ENCODE measurements at places on chromosomes 4 and X.
A peak's percentile ranks its signal among the peaks of the same experiment; 100 is the strongest.

DNA sequence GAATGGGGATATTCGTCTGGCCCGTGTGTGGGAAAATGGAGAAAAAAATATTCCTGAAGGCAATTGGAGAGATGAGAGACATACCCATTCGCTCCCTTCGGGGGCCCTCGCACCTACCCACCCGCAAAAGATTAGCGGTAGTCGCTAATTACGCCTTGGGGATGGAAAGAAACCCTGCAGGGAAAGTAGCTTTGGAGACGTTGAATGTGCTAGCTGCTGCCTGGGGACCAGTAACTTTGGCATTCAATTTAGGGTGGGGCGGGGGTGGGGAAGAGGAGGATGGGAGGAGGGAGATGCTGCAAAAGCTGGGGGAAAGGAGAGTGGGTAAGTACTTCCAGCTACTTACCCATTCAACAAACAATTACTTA, 407 bp upstream of the ZC4H2 start:
- DNase-seq, result no peak

DNA sequence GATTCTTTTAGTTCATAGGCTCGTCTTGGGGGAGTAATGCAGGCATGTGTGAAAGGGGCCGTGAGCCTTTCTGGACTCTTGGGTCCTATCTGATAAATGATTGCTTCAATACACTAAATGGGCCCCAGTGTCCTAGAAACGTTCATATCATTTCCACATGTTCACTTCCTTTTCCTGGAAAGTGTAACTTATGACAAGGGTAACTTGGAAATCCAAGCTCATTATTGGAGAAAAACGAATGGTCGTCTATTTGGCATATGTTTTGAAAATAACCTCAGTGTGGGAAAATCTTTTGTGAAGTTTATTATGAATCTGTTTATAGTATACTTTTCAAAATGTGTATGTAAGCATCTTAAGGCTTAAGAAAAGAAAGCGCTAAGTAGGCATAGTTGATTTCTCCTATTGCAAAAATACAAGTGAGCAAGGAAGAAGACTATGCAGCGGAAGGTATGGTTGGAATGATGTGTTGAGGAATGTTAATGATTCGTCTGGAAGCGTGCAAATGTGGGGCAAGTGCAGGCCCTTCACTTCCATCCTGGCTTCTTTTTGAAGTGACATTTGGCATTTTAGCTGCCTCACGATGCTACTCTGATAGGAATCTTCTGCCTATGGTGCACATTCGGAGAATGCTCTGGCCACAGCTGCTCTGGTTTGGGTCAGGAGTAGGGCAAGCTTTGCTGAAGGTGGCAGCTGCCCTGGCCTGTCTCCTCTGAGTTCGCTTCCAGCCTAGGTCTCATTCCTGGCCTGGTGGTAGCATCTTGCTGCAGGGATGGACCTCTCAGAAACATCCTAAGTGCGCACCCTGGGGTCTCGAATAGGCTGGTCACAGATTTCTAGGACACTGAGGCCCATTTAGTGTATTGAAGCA, 49.5 kb upstream of the STOX2 start:
- DNase-seq, result no peak

DNA sequence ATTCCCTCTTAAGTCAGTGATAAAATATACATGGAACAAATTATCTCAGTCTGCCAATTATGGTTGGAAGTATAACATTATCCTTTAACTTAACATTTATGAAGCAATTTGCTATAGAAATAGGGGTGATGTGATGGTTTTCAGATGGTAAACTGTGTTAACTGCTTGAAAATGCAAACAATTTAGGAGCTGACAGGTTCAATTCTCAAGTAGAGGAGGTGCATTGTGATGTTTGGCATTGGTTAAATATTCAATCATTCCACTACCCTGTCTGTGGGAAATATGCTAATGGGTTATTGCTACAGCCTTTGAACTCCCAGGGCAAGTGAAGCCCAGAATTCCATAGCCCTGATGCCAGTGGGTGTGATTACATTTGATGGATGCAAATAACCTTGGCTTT, 243.4 kb upstream of the GK2 start:
- DNase-seq, result peak; percentile 85

GRCh38 chr4:85737254-85737653, 262.3 kb downstream of the ARHGAP24 start:
- DNase-seq, result no peak

DNA sequence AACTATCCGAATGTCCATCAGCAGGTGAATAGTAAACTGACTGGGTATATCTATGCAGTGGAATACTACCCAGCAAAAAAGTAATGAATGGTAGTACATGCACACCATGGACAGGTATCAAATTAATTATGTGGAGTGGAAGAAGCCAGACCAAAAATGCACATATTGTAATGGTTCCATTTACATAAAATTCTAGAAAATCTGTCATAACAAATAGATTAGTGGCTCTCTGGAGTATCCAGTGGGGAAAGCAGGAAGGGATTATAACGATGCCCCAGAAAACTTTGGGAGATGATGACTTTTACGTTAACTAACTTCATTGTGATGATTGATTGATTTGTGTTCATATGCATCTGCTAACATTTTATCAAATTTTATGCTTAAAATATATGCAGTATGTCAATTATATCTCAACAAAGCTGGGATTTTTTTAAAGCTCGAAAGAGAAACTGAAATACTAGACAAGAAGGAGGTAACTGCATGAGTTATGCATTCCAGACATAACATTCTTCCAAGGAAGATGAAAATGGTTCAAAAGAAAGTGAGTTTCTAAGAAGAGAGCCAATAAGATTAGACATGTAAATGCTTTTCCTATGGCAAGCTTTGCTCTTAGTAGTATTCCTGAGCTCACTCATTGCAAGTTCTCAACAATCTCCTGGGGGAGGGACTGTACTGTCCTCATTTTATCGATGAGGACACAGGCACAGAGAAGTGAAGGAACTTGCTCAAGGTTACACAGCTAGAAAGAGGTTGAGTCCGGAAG, 58.6 kb upstream of the MSX1 start:
- no peak for DNase-seq

DNA sequence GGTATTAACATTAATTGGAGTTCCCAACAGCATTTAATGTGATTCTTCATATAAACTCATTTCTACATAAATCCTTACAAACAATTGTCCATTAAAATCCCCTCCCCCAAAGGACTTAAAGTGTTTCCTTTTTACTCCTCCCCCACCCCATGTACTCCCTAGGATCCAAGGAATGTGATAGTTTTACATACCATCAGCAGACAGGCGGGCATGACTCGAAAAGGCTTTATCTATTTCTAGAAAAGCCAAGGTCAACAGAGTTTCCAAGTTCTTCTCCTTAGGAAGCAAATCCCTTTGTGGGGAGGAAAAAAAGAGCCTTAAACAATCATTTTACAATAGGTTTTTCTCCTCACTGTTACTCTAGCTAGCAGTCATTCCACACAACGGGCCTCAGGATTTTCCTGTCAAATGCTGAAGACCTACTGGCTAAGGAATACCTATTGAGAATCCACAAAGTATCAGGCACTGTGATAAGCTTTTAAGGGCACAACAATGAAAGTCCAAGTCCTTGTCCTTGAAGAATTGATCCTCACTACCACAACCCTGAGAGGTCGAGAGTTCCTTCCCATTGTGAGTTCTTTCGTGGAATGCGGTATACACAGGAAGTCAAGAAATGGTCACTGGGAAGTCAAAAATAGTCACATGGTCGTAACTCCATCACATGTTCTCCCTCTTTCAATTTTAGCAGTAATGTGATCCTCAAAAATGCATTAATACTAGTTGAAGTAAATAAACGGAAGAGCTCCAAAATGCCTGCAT, 7.2 kb downstream of the PPM1K start:
- no peak for DNase-seq

DNA sequence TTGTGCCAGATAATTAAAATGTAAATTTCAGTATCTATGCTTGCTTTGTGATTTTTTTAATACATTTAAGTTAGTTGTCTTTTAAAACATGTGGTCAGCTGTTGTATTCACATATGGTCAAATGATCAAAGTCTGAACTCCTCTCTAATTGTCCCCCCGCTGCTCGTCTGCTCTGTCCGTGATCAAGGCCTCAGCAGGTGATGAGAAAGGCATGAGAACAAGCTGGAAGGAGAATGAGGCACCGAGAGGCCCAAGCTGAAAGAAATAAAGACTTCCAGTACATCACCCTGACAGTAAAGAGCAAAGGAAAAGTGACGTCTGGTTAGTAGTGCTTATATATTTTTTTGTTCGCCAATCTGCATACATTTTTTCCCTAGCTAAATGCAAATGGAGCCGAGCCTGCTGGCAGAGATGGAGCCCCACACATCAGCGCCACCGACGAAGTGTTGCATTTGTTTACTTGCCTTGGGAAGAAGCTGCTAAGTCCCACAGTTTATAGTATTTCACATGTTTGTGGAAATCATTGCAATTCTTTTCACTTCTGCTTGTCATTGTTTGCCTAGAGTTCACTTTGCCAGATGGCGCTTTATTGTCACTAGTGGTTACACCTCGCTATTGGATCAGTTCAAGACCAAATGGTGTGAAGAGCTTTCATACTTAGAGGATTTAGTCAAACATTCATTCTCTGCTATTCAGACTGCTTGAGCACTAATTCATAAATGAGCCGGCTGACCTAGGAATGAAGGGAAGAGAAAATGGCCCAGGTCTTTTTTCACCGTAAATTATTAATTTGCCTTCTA, 181.5 kb downstream of the ZIC3 start:
- no peak for DNase-seq

GRCh38 chr4:57194068-57194611, 84.0 kb upstream of the IGFBP7 start:
- DNase-seq, result peak; percentile 21

DNA sequence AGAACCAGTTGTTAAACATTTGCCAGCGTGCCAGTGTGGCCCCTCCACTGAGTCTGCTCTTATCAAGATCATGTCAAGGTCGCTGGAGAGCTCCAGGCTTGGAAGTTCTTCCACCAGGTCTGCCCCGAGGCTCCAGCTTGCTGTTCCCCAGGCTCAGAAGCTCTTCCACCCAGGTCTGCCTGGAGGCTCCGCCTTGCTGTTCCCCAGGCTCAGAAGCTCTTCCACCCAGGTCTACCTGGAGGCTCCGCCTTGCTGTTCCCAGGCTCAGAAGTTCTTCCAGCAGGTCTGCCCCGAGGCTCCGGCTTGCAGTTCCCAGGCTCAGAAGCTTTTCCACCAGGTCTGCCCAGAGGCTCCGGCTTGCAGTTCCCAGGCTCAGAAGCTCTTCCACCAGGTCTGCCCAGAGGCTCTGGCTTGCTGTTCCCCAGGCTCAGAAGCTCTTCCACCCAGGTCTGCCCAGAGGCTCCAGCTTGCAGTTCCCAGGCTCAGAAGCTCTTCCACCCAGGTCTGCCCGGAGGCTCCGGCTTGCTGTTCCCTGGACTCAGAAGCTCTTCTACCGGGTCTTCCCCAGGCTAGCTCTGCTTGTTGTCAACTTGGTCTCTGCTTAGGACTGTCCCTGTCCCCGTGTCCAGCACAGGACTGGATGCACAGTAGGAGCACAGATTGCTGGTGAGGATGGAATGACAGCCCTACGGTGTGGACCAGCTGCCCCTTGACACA, 54.4 kb downstream of the HMX1 start:
- DNase-seq, result no peak

GRCh38 chrX:110847334-110847733, 51.7 kb upstream of the CHRDL1 start:
- peak; percentile 59 for DNase-seq

GRCh38 chr4:39255266-39255665, 72.9 kb downstream of the WDR19 start:
- DNase-seq, result peak; percentile 74

GRCh38 chr4:6367371-6367851, 97.8 kb downstream of the WFS1 start:
- DNase-seq, result no peak

DNA sequence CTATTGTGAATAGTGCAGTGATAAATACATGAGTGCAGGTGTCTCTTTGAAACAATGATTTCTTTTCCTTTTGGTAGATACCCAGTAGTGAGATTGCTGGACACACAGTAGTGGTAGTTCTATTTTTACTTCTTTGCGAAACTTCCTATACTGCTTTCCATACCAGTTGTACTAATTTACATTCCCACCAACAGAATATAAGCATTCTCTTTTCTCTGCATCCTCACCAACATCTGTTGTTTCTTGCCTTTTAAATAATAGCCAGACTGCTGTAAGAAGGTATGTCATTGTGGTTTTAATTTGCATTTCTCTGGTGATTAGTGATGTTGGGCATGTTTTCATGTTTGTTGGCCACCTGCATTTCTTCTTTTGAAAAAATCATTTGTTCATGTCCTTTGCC, 105.9 kb downstream of the COL4A6 start:
- no peak for DNase-seq

GRCh38 chrX:17634542-17635207, 102.6 kb upstream of the SCML1 start:
- DNase-seq, result no peak

DNA sequence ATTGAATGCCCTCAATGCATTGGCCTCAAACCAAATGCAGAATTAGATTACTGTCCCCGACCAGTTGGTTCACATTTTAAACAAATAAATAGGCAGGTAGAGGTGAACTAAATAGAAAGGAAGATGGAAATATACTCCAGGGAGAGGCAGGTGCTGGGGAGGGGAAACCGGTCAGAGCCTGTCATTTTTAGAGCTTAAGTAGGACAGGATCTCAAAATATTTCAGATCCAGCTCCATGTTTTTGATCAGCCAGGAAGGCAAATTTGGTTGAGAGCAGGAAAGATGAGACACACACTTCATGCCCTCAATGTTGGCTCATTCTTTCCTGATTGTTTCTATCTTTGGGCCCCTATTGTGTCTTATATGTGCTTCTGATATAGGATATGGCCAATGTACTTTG, 206.7 kb downstream of the SHROOM3 start:
- no peak for DNase-seq

DNA sequence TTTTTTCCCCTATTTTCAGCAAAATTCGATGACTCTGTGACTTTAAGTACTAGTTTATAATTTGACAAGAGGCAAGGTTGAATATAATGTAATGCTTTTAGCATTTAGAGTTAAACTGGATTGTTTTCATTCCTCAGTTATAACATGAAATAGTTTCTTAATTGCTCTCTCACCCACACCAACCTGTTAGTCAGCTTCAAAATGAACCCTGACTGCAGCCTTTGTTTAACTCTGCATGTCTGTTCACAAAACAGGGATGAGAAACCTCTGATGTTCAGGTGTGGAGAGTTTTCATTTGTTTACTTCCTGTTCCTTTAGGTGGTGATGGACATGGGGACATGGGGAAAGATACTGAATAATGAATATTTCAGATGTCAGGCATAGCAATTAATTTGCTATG, 49.9 kb upstream of the MND1 start:
- DNase-seq, result peak; percentile 73

DNA sequence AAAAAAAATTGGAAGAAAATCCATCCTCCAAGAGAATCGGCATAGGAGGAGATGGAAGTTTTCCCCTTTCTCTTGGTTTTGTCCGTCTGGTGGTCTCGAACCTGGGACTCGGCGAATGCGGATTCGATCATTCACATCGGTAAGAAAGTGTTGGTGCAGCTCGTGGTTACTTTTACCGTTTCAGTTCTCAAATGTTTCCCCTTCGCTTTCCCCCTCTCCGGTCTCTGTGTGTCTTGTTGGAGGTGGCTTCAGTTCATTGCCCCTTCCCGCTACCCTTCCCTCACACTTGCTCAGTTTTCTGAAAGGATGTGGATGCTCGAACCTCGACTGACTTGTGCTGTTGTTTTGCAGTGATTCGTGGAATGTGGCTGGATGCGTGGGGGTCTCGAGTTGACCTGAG, 840 bp downstream of the GRID2 start:
- no peak for DNase-seq
